ENCODE measurements at places on chromosomes 2 and 18.
A peak's percentile ranks its signal among the peaks of the same experiment; 100 is the strongest.

GRCh38 chr18:35026407-35027061, 14.7 kb upstream of the MAPRE2 start:
- no peak for DNase-seq

DNA sequence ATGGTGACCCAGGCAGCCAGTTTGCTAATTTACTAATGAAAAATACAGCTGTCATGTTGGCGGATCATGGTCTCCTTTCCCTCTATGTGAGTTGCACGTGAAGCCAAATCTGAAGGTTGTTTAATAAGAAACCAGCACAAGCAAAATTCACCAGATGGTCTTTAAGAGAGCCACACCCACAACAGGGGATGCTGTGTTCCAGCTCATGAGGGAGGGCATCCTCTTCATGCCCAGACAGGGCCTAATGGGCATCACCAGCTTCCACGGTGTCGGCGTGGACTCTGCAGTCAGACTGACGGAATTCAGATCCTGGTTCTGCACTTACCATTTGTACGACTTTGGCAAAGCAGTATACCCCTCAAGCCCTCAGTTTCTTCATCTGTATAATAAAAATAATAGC, 39.9 kb downstream of the TMEM247 start:
- DNase-seq = no peak

DNA sequence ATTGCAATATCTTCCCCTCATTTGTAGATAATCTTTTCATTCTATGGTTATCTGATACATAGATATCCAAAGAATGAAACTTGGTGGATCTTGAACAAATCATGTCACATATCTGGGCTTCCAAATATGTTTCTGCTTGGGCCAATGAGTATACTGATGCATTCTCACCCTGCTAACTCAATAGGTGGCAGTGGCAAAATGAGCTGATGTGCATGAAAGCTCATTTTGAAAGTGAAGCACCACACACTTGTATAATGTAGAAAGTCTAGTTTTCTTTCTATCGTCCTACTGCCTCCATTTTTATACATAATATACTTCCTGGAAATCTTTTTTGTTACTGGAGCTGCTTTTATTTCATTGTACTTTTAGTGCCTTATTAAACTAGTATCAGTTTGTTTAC, 208.2 kb downstream of the PRKCE start:
- DNase-seq = no peak

DNA sequence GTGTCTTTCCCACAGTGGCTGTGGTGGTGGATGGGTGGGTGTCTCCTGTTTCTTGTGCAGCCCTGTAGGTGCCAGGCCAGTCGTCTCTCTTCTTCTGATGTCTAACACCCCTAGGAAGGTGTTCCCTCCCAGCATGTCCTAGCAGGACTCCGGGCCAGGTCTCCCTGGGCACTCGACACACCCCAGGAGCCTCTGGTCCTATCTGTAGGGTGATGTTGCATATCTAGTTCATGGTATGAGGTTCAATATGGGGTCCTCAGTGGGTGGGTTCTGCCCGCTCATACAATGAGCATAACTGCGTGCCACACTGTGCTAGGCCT, 14.4 kb downstream of the NGEF start:
- DNase-seq = no peak

DNA sequence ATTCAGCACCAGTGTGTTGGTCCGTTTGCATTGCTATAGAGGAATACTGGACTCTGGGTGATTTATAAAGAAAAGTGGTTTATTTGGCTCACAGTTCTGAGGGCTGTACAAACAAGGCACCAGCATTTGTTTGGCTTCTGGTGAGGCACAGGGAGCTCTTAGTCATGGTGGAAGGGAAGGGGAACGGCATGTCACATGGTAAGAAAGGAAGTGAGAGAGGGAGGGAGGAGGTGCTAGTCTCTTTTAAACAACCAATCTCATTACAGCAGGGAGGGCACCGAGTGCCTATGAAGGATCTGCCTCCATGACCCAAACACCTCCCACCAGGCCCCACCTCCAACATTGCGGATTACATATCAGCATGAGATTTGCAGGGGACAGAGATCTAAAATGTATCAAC, 143.9 kb upstream of the DLX2 start:
- DNase-seq = no peak

GRCh38 chr2:241798631-241799521, 10.1 kb upstream of the NEU4 start:
- DNase-seq = peak; percentile 2

- DNase-seq = no peak
These were observed 120.0 kb upstream of the SCN7A start for GRCh38 chr2:166614029-166614428.
